ENCODE measurements at places on chromosomes 7 and 10.

DNA sequence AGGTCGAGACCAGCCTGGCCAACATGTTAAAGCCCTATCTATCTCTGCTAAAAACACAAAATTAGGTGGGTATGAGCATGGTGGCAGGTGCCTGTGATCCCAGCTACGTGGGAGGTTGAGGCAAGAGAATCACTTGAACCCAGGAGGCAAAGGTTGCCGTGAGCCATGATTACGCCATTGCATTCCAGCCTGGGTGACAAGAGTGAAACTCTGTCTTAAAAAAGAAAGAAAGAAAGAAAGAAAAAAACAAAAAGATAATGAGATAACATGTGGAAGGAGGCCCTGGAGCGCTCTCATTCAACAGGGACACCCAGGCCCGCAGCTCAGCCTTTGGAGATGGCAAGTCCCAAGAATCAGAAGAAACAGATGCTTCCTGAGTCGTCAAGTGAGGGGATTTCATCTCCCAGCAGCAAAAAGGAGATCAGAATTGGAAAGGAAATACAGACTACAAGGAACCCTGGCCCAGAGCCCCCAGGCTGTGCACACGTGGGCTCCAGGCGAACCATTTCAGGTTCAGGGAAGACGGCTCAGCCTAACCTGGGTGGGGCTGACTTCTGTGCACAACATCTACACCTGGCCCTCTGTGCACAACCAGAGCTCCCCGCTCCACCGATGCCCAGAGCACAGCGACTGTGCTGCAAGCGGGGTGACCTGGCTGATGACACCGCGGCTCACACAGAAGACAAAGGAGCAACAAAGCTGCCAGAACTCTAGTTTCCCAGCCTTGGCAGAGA lies 33.3 kb downstream of the GNA12 start:
- no peak for DNase-seq

- DNase-seq: no peak
Measured at GRCh38 chr7:2929321-2930201, 85.5 kb upstream of the GNA12 start.

GRCh38 chr10:9535744-9536143 lies 1481.3 kb downstream of the GATA3 start:
- DNase-seq: no peak

DNA sequence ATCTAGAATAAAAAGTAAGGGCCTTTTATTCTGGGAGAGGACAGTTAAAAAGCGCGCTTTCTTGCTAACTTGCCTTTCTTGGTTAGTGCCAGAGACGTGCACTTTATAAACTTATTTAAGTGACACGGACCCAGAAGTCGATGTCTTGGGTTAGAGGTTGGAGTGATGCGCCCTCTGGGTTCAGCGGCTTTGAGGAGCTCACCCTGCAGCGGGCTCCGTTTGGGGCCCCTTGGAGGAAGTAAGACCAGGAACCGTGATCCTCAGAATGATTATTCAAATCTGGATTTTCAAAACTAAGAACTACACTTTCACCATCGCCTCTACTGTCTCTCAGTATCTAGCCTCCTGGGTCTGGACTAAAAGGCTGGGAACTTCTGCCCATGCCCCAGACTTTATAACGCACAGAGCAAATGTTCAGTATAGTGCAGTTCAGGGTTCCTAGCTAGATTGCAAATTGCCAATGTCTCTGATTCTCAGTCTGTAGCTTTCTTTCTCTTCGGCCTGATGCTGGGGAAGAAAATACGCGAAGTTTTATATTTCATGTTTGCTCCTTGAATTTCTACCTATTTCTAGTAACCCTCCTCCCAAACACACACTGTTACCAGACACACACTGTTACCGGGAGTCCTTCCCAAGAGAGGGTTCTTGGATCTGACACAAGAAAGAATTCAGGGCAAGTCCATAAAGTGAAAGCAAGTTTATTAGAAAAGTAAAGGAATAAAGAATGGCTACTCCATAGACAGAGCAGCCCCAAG lies 18.6 kb upstream of the SMO start:
- no peak for DNase-seq

DNA sequence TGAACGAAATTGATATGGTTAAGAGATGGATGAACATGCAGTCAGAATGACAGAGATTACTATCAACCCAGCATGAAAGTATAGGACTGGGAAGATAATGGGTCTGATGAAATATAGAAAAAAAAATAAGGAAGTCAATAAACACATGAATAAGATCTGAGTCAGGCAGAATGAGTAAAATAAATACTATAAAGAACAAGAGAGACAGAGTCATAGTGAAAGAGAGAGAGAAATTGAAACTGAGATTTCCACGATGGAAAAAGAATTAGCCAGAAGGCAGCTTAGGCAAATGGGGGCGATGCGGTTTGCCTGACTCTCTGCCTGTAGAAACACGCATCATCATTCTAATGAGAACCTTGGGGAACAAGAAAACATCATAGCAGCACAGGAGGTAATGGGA lies 26.6 kb downstream of the SEMA3D start:
- no peak for DNase-seq

DNA sequence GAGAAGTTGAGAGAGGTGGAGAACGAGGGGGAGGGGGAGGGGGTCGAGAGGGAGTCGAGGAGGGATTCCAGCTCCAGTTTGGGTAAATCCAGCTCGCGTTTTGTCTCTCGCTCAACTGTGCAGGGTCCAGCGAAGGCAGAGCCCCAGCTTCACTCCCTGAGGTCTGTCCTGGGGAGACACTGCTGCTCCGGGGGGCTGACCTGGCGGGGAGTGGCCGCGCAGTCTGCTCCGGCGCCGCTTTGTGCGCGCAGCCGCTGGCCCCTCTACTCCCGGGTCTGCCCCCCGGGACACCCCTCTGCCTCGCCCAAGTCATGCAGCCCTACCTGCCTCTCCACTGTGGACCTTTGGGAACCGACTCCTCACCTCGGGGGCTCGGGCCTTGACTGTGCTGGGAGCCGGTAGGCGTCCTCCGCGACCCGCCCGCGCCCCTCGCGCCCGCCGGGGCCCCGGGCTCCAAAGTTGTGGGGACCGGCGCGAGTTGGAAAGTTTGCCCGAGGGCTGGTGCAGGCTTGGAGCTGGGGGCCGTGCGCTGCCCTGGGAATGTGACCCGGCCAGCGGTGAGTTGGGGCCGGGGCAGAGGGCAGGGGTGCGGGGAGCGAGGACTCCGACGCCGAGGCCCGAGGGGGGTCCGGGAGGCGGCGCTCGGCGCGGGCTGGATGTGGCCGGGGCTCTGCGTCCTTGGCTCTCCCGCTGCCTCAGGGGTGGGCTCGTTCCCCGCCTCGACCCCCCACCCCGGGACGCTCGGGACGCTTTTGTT lies at the start of gene TET1:
TET1 (plus strand) TSS at position 152 of the 757 bp plus-strand sequence. CDS start 12,002 bp downstream, outside the sequence.
- no peak for DNase-seq

DNA sequence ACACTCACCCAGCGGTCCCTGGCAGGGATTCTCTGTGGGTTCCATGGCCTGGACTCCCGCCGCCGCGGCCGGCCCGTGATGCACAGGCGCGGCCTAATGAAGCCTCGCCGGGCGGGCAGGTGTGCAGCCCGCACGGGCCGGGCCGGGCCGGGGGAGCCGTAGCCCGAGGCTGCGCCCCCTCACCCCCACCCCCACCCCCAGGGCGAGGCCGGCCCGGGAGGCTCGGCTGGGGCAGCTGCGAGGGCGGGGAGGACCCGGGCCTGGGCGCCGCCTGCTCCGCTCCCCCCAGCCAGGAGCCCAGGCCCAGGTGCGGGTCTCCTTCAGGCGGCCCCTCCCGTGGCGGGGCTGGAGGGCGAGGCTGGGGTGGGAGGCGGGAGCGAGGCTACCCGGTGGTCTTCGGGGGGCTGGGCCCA lies at the start of gene NOBOX:
NOBOX (minus strand) TSS at position 45 of the 413 bp plus-strand sequence.
- DNase-seq: no peak

GRCh38 chr7:99120501-99120900 lies 23.4 kb downstream of the SMURF1 start:
- no peak for DNase-seq

DNA sequence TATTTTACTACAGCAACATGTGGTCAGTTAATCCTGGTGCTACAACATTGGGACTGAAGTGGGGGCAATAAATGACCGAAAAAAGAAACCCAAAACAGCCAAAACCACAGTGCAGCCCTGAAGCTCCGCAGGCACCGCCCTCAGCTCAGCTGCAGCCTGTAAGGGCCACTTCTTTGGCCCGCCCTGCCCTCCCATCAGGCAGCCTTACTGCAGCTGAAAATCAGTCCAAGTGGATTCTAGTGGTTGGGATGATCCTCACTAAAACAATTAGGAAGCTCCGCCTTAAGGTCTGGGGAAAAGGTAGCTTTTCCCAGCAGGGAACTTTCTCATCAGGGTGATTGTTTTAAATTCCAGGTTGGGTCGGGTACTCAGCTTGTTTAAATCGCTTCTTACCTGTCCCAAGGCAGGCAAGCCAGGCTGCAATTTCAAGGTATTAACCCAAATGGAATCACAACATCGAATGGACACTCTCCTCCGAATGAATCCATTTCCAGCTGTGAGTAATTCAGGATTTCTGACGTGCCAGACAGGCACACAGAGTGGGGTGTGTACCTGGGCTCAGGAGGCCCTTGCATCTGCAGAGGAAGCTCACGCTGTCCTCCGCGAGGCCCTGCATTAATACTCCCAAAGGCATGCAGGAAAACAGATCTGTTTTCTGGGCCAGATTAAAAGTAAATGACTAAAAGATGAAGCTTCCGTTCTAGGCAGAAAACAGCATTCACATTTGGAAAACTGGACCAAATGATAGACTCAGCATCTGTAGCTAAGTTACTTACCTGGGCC lies 104.3 kb downstream of the CREB5 start:
- no peak for DNase-seq

GRCh38 chr7:127290116-127290655 lies 37.4 kb upstream of the GRM8 start:
- DNase-seq: no peak

DNA sequence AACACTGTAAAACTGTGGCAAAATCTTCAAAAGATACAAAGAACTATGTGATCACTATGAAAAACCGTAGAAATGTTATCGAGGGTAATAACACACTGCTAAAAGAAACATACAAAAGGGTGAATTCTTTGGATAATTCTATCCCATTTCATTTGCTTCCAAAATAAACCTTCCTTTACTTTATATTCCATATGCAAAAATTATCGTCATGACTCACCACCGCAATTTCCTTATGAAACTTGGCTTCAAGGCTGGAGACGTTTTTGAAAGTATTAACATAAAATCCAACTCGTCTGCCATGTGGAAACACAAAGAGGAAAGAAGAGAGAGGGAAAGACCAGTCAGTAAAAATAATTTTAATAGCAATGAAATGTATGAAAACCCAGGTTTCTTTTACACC lies 165.2 kb downstream of the AMPH start:
- DNase-seq: peak; percentile 37

- no peak for DNase-seq
Measured at GRCh38 chr7:26655781-26656180, 208.6 kb downstream of the SKAP2 start.

- no peak for DNase-seq
Measured at GRCh38 chr7:100155553-100156317, 2.8 kb downstream of the TRAPPC14 start.

DNA sequence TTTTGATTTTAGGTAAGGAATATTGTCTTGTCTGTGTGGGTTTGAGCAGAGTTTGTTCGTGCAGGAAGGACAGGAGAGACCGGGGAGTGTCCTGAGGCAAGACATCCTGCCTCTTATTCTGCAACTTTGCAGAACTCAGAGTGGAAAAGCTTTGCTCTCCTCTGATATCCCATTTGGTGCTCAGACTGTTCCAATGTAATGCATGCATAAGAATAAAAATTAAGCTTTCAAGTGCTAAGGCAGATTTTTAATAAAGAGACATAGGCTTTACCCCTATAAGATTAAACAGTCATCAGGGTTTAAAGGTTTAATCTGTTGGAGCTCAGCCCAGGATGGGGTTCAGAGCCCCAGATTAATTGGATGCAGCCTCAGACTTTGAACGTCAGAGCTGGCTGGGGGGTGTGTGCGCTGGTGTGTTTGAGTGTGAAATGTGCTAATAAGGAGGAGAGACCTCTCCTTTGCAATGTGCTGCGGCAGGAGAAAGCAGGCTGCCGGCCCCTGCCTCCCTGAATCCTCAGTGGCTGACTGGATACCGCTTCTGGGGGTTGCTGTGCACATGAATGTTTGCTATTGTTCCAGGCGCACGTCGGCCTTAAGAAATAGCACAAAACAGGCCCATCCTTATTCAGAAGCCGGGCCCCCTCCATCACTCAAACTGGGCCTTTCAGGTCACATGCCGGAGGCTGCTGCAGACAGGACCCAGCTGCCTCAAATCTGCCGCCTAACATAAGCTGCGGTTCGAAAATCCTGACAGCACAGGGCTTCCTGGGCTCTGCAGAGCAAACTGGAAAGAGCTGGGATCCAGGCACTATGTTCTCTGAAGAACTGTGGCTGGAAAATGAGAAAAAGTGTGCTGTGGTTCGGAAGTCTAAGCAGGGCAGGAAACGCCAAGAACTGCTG lies 84.1 kb upstream of the PRR15 start:
- DNase-seq: no peak

DNA sequence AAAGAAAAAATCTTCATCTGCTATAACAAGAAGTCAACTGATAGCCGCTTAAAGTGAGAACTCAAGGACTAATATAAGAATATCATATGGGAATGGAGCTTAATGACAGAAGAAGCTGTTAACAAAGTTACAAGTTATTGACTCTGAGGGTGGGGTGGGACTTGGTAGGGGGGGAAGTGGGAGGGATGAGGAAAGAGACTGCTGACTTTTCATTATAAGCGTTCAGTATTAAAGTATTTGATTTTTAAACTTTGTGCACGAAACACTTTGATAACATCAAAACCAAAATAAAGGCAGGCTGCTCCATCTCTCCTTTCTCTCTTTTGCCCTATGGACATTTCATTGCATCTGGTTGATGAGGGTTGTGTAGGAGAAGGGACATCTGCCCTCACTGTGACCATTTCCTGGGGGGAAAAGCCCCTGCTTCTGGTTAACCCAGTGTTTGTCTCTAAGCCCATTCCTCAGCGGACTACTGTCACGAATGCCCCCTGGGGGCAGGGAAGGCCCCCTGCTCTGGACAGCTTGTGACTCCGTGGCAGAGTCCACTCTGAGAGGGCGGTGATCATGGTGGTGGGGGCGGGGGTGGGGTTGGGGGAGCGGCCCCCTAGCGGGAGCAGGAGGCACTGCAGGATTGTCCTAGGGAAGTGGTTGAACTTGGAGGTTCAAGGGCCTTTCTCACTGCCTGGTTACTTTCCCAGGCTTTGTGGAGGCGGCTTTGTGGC lies 17.4 kb downstream of the SLC13A4 start:
- DNase-seq: no peak

- no peak for DNase-seq
Measured at GRCh38 chr7:137888241-137888640, 41.5 kb upstream of the DGKI start.

- no peak for DNase-seq
Measured at GRCh38 chr7:153641199-153641598, 411.0 kb upstream of the DPP6 start.

DNA sequence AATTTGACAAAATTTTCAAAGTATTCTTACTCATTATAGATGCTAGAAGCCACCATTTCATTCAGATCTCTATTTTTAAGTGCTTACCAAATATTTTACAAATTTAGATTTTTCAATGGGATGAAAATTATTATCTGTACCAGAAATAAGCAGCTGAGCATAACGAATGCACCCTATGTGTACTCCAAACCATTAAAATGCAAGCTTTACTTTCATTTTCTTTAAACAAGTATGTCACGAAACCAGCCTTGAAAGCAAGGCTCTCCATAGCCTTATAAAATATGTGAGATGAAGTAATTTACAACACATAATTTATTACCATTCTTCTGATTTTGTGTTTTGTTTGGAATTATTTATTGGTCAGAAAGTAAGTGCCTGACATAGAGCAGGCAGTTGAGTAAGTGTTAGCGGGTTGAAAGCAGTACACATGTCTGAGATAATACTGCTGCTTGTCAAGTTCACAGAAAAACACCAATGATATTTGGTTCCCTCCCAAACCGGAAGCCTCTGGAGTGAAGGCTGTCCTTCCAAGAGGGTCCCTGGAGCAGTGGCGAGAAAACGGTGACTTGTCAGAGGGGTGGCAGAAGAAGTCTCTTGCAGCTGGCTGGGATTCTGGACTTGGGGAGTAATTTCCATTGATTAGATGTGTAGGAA lies 322.7 kb upstream of the PFKP start:
- no peak for DNase-seq

All from fibroblast of skin of left biceps (primary cell).